ENCODE measurements at places on chromosomes 12 and 14.

GRCh38 chr12:127761880-127762279, 505.1 kb upstream of the TMEM132C start:
- no peak for DNase-seq

DNA sequence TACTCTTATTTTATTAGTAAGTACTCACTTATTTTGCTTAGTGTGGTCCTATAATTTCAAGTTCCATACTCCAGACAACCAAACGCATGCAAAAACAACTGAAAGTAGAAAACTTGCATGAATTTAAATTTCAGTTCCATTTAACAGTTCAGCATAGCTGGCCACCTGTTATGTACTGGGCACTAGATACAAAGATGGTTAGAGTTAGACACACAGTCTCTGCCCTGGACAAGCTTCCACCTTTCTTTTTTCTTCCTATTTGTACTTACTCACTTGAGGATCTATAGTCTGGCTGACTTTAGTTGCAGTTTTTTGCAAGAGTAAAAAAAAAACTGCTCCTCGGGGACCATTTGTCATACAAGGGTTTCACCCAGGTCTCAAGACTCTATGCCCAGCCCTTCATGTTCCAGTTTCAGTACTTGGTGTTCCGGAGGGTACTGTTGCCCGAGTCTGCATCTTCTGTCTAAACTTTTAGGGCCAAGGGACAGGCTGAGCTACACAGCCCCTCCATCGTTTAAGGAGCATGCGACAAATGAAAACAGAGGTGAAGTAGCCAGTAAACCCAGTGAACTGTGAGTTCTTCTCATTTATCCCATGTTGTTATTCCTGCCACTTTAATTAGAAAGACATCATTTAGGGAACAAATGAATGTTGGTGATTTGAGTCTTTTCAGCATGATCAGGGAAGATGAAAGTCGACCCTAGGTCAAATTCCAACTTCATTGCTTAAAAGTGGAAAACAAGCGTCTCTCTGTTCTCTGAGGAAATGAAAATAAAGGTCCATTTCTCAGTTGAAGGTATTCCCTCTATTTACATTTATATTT, 22.3 kb downstream of the RPGRIP1 start:
- no peak for DNase-seq

- DNase-seq, result no peak
Observed at GRCh38 chr14:96252323-96252998, 3.5 kb upstream of the BDKRB1 start.

- DNase-seq, result peak; percentile 50
Observed at GRCh38 chr12:58728397-58728796, 191.9 kb downstream of the LRIG3 start.

GRCh38 chr12:57765698-57766463, 997 bp downstream of the CYP27B1 start:
- DNase-seq, result no peak

DNA sequence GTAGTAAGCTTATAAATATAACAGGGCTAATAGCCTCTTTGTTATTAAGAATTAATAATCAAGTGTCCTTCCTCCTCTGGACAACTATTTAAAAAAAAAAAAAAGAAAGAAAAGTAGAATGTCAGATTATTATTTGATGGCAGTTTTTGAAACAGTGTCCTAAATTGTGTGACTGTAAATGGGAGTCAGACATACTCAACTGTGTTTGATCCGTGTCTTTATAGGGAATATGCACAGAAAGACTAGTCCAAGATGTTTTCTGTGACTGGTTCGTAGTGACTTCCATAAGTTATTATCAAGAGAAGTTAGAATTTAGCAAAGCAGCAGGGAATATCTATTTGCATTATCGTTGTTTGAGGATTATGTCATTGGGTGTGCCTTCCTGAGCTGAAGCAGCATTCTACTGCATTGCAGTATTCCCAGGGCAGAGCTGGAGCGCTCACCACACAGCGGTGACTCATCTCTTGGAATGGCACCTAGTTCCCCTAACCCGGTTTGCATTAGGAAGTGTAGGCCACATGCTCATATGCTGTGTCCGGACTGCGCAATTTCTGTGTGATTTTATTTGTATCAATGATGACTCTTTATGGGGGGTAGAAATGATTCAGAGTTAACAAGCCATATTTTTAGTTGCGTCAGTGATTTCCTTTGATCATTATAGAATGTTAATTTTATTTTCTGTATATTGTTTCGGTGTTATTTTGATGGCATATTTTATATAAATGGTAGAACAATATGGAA, 7.9 kb downstream of the DYNC1H1 start:
- DNase-seq, result peak; percentile 99

Data from choroid plexus epithelial cell (primary cell).